ENCODE measurements at places on chromosomes 2 and 18. TPM values are rescaled to one million over a fixed set of nuclear protein-coding genes. Genes with fewer than 3 reads are reported as not detected.

EML4 gene
- total RNA-seq, result 73.4 TPM

LYG1 gene
- total RNA-seq, result 0.98 TPM

- no peaks in the 10 kb centered on the region for H3K27me3 ChIP-seq
- H3K4me1 ChIP-seq, result no peaks in the 10 kb centered on the region
- H3K27ac ChIP-seq, result no peak overlapping the region
- DNase-seq, result no peak
- H3K36me3 ChIP-seq, result no peaks in the 10 kb centered on the region
- H3K4me3 ChIP-seq, result no peak overlapping the region
These were observed 66.3 kb upstream of the GATA6 start for GRCh38 chr18:22102953-22103646.

DNA sequence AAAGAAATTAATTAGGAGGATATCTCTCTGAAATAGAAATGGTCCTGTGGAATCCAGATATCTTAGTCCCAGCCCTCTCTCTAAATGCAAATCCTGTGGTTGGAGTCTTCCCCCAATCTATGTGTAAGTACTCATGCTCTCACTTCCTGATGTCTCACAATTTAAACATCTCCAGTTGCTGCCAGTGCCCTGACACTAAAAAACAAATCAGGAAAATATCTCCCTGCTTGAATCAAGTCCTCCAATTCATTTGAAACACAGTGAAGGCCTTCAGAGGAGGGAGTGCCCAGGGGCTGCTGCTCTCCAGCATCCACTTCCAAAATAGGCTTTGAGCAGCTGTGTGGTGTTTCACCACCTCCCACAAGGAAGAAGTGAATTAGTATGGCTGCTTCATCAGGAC is 413.8 kb downstream of the RAD51AP2 start:
- H3K36me3 ChIP-seq, result no peaks in the 10 kb centered on the region
- H3K27me3 ChIP-seq, result no peaks in the 10 kb centered on the region
- H3K27ac ChIP-seq, result no peak overlapping the region
- H3K4me1 ChIP-seq, result no peaks in the 10 kb centered on the region
- DNase-seq, result no peak

- no peaks in the 10 kb centered on the region for H3K36me3 ChIP-seq
- no peak overlapping the region for H3K27ac ChIP-seq
- H3K4me3 ChIP-seq, result no peak overlapping the region
- no peaks in the 10 kb centered on the region for H3K27me3 ChIP-seq
- peaks cover 13% of the 10 kb centered on the region for H3K4me1 ChIP-seq
These were observed 7.6 kb downstream of the ESPNL start for GRCh38 chr2:238107525-238108422.

- DNase-seq, result no peak
- no peaks in the 10 kb centered on the region for H3K36me3 ChIP-seq
- no peaks in the 10 kb centered on the region for H3K4me1 ChIP-seq
- H3K27ac ChIP-seq, result no peak overlapping the region
- H3K27me3 ChIP-seq, result no peaks in the 10 kb centered on the region
These were observed 346.1 kb downstream of the RPRM start for GRCh38 chr2:153132418-153132817.

DNA sequence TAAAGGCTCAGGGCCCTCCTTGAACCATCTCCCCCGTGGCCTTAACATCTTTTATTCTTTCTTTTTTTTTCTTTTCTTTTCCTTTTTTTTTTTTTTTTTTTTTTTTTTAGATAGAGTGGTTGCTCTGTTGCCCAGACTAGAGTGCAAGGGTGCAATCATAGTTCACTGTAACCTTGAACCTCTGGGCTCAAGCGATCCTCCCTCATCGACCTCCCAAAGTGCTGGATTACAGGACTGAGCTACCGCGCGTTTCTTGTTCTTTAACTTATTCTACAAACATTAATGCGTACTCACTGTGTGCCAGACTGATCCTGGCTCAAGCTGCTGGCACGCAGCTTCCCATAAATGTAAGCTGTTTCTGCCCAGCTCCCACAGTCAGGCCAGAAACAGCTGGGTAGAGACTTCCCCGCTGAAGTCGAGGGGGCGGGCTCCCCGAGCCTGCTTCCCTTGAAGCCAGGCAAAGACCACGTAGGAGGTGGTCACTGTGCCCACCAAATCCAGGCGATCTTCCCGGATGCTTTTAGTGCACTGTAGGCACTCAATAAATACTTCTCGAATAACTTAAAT is 29.2 kb upstream of the ATP6V1B1 start:
- H3K4me1 ChIP-seq, result peaks cover 8% of the 10 kb centered on the region
- peaks cover 83% of the 10 kb centered on the region for H3K27me3 ChIP-seq
- no peak overlapping the region for H3K27ac ChIP-seq
- DNase-seq, result peak; percentile 34
- H3K4me3 ChIP-seq, result no peak overlapping the region
- H3K36me3 ChIP-seq, result no peaks in the 10 kb centered on the region

Measured in activated CD8-positive, alpha-beta memory T cell treated with anti-CD3 and anti-CD28 coated beads, Interleukin-2, amount 10 ng/mL, durations not matched to agents 7 days and 5 days (primary cell).